ENCODE measurements at places on chromosomes 2 and 18. TPM values are rescaled to one million over a fixed set of nuclear protein-coding genes. Genes with fewer than 3 reads are reported as not detected.

Gene FABP1
- not detected for total RNA-seq

Gene AQP12A
- not detected for total RNA-seq

Gene SERPINB3
- 0.28 TPM for total RNA-seq

Gene ALPP
- total RNA-seq: 0.35 TPM

Gene GREB1L
- 9.4 TPM for total RNA-seq

Gene SP140
- total RNA-seq: not detected

Gene EML6
- total RNA-seq: 1.7 TPM

Gene REG1B
- not detected for total RNA-seq

Gene RAB17
- 10.6 TPM for total RNA-seq

- H3K4me1 ChIP-seq: peaks cover 12% of the 10 kb centered on the region
- no peak overlapping the region for H3K4me3 ChIP-seq
- peaks cover 11% of the 10 kb centered on the region for H3K36me3 ChIP-seq
- DNase-seq: no peak
- no peaks in the 10 kb centered on the region for H3K27me3 ChIP-seq
Observed at GRCh38 chr18:49335677-49336076, 124.8 kb downstream of the DYM start.

DNA sequence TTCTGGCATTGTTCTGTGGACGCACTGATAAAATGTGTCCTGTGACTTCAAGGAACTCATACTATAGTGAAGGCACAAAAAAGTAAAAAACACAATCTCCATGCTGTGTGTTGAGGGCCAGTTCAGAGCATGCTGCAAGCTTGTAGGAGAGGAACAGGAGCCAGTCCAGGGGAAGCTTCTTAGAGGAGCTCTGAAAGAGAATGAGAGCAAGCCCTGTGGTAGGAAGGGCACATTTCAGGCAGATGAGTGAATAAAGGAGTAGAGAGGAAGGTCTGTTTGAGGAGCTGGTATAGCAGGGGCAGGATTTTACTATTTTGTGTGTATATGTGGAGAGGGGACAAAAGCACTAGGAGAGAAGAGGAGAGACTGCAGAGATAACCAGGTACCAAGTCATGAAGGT lies 478.3 kb downstream of the ZEB2 start:
- peaks cover 6% of the 10 kb centered on the region for H3K4me1 ChIP-seq
- H3K4me3 ChIP-seq: no peak overlapping the region
- H3K27ac ChIP-seq: no peak overlapping the region
- no peaks in the 10 kb centered on the region for H3K27me3 ChIP-seq

DNA sequence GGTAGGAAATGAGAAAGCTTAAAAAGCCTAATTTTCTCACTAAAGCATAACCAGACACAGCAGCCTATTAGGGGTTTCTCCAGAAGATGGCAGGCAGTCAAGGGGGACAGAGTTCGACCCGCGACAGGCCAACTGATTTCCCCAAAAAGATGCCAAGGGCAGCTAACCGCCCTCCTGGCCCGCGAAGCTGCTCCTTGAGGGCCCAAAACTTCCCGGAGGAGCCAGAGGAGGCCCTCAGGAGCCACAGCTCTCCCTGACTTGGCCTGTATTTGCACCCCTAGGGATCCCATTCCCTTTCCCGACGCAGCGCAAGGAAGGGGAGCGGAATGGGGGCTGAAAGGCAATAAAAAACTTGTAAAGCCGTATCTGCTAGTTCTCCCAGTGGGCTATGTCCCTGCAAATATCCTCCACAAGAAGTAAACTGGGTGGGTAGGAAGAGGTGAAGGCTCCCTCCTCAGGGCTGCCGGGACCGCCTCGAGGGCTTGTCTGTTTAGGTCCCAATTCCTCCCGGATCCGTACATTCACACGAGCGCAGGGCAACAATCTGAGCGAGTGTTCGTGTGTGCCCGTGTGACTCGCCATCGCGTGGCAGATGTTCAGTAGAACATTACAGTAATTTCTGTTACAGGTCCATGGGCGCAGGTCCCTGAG lies 756 bp upstream of the NAGK start:
- no peak for DNase-seq
- peaks cover 17% of the 10 kb centered on the region for H3K36me3 ChIP-seq
- peaks cover 22% of the 10 kb centered on the region for H3K4me1 ChIP-seq
- peak overlapping the region; percentile 96 for H3K4me3 ChIP-seq
- no peaks in the 10 kb centered on the region for H3K27me3 ChIP-seq

DNA sequence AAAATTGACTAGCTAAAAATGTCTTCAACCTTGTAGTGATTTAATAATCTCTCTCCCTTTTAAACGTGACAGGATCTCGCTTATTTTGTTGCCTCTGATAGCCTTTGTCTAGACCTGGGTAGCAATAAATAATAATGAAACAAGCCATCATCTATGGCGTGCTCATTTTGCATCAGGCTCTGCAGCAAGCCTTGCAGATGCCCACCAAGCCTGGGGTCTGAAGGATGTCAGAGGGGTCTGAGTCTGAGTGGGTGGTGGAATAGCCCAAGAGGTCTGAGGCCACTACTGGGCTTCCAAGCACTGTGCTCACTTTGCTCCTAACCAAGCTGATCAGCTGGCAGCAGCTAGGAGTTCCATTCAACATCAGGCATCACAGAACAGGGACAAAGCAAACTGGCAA lies 109.4 kb downstream of the GYPC start:
- no peak for DNase-seq
- no peak overlapping the region for H3K4me3 ChIP-seq
- peaks cover 5% of the 10 kb centered on the region for H3K4me1 ChIP-seq
- peaks cover 6% of the 10 kb centered on the region for H3K36me3 ChIP-seq
- H3K27me3 ChIP-seq: peaks cover 74% of the 10 kb centered on the region
- no peak overlapping the region for H3K27ac ChIP-seq

DNA sequence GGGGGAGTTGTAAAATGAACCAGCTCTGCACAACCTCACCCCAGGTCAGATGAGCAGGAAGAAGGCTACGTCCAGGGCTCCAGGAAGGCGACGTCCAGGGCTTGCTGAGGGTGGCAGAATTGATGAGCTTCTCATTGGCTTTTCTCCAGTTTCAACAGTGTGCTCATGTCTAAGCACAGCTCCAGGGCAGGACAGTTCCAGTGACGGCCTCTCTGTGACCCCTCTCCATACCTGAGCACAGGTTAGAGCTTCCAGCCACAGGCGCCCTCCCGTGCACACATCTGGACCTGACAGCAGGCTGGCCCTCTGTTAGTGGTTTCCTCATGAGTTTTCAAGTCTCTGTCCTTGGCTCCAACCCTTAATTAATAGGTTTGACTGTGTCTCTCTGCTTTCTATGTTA lies 327.6 kb downstream of the ZNF516 start:
- no peak overlapping the region for H3K27ac ChIP-seq
- no peaks in the 10 kb centered on the region for H3K27me3 ChIP-seq
- H3K4me1 ChIP-seq: peaks cover 11% of the 10 kb centered on the region
- DNase-seq: peak; percentile 75
- H3K36me3 ChIP-seq: no peaks in the 10 kb centered on the region

DNA sequence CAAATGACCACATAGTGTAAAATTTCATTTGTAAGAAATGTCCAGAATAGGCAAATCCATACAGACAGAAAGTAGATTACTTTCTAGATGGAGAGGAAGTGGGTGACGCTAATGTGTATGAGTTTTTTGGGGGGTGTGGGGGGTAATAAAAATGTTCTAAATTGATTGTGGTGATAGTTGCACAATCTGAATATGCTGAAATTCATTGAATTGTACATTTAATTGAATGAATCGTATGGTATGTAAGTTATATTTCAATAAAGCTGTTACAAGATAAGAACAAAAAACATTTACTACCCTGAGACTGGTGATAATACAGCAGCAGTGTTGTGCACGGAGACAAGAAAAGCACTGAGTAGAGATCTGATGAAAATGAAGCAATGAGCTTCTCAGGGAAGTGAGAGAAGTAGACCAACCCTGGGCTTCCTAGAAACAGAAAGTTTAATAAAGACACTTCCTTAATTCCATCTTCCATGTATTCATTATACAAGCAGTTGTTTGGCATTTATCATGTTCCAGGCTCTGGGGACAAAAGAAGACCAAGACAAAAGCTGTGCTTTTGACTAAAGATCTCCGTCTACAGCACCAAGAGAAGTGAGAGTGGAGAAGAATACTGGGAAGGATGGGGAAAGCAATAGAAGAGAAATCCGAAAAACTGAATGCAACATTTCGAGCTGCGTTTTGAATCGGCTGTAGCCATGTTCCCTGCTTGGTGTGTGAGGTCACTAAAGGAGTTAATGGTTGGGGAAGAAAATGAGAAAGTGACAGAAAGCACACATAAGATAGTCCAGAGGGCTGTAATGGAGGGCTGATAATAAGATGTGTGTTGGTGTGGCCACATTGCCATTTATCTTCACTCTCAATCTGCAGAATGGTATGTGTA lies 1.8 kb upstream of the PDE11A start:
- peaks cover 35% of the 10 kb centered on the region for H3K27me3 ChIP-seq
- H3K4me3 ChIP-seq: no peak overlapping the region
- DNase-seq: no peak

- no peak overlapping the region for H3K4me3 ChIP-seq
- peak; percentile 12 for DNase-seq
- H3K27ac ChIP-seq: no peak overlapping the region
- peaks cover 6% of the 10 kb centered on the region for H3K36me3 ChIP-seq
- no peaks in the 10 kb centered on the region for H3K27me3 ChIP-seq
Observed at GRCh38 chr2:181371782-181372645, 85.2 kb upstream of the ITGA4 start.

DNA sequence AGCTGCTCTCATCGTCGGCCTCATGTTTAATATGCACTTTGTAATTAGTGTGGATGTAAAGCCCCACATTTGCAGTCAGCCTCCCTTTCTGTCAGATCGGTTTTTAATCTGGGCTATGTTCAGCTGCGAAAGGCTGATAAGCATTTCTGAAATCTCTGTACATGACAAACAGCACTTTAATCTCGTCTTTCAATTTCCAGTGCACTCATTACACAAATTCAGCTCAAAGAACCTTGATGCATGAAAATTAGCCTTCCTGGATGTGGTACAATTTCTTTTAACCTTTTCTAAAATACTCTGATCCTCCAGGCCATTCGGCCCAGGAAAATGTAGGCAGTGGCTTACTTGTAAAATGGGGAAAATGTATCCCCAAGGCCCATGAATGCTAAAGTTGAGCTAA lies 265.1 kb downstream of the RND3 start:
- no peak overlapping the region for H3K27ac ChIP-seq
- H3K4me3 ChIP-seq: no peak overlapping the region
- no peaks in the 10 kb centered on the region for H3K36me3 ChIP-seq
- no peaks in the 10 kb centered on the region for H3K27me3 ChIP-seq
- no peaks in the 10 kb centered on the region for H3K4me1 ChIP-seq

GRCh38 chr2:237290261-237290660 lies 123.7 kb downstream of the COL6A3 start:
- H3K4me3 ChIP-seq: no peak overlapping the region
- H3K27ac ChIP-seq: peak overlapping the region; percentile 99
- H3K4me1 ChIP-seq: peaks cover 40% of the 10 kb centered on the region
- no peaks in the 10 kb centered on the region for H3K36me3 ChIP-seq
- DNase-seq: no peak
- no peaks in the 10 kb centered on the region for H3K27me3 ChIP-seq

GRCh38 chr18:26407736-26408601 lies 140.4 kb downstream of the KCTD1 start:
- no peaks in the 10 kb centered on the region for H3K36me3 ChIP-seq
- no peaks in the 10 kb centered on the region for H3K27me3 ChIP-seq
- peaks cover 11% of the 10 kb centered on the region for H3K4me1 ChIP-seq
- H3K4me3 ChIP-seq: peak overlapping the region; percentile 20
- H3K27ac ChIP-seq: peak overlapping the region; percentile 39

GRCh38 chr2:235052514-235053354 lies 100.9 kb downstream of the SH3BP4 start:
- H3K27ac ChIP-seq: peak overlapping the region; percentile 3
- H3K4me1 ChIP-seq: peaks cover 28% of the 10 kb centered on the region
- H3K4me3 ChIP-seq: no peak overlapping the region
- DNase-seq: no peak
- no peaks in the 10 kb centered on the region for H3K27me3 ChIP-seq

GRCh38 chr2:31785876-31786275 lies 205.1 kb upstream of the SRD5A2 start:
- no peaks in the 10 kb centered on the region for H3K4me1 ChIP-seq
- H3K27ac ChIP-seq: no peak overlapping the region
- H3K36me3 ChIP-seq: no peaks in the 10 kb centered on the region

- no peaks in the 10 kb centered on the region for H3K4me1 ChIP-seq
- no peak overlapping the region for H3K4me3 ChIP-seq
- no peaks in the 10 kb centered on the region for H3K27me3 ChIP-seq
- no peak for DNase-seq
- H3K36me3 ChIP-seq: no peaks in the 10 kb centered on the region
Observed at GRCh38 chr2:195392446-195393336, 264.3 kb upstream of the SLC39A10 start.

DNA sequence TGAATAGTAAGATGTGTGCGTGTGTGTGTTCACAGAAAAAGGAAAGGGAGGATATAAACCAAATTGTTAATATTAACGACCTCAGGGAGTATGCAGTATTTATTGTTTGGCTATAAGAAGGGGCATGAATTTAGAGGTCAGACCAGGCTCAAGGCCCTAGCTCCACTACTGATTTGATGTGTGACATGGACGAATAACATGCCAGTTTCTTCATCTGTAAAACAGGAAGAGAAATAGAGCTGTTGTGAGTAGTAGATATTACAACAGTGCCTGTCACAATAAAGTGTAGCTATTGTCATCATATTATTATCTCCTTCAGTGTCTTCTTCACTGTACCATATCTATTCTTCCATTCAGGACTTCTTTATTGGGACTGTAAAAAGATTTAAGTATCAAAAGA lies 4.1 kb upstream of the MAT2A start:
- no peak overlapping the region for H3K4me3 ChIP-seq
- peaks cover 10% of the 10 kb centered on the region for H3K36me3 ChIP-seq

GRCh38 chr2:101380376-101380775 lies 6.9 kb downstream of the CREG2 start:
- no peaks in the 10 kb centered on the region for H3K27me3 ChIP-seq
- peaks cover 6% of the 10 kb centered on the region for H3K36me3 ChIP-seq
- H3K27ac ChIP-seq: no peak overlapping the region
- H3K4me3 ChIP-seq: no peak overlapping the region
- H3K4me1 ChIP-seq: peaks cover 9% of the 10 kb centered on the region

- peaks cover 7% of the 10 kb centered on the region for H3K4me1 ChIP-seq
- H3K4me3 ChIP-seq: no peak overlapping the region
- DNase-seq: peak; percentile 49
- H3K27ac ChIP-seq: no peak overlapping the region
- H3K36me3 ChIP-seq: no peaks in the 10 kb centered on the region
Observed at GRCh38 chr2:212595036-212595654, 56.5 kb upstream of the ERBB4 start.

GRCh38 chr2:1318366-1319009 lies 94.8 kb upstream of the TPO start:
- H3K27me3 ChIP-seq: peaks cover 35% of the 10 kb centered on the region
- no peak overlapping the region for H3K27ac ChIP-seq
- H3K4me3 ChIP-seq: no peak overlapping the region
- peaks cover 5% of the 10 kb centered on the region for H3K4me1 ChIP-seq

DNA sequence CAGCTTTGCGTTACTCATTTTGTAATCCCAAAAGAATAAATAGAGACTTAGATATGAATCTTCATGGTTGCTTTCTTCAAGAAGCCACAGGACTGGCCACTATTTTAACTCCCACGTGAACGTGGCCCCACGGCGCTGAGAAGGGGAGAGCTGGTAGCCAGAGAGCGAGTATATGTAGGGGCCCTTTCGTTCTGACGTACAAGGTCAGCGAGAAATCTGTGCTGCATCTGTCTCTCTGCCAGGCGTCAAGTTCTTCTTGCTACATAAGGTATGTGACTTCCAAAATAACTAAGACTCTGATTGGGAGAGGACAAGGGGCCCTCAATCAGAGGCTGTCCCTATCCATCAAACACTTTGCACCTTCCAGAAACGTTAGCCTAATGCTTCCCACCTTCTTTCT lies 149.2 kb downstream of the PLEKHA3 start:
- H3K27me3 ChIP-seq: no peaks in the 10 kb centered on the region
- H3K36me3 ChIP-seq: no peaks in the 10 kb centered on the region
- no peaks in the 10 kb centered on the region for H3K4me1 ChIP-seq
- no peak overlapping the region for H3K27ac ChIP-seq
- H3K4me3 ChIP-seq: no peak overlapping the region

Data from MCF 10A (cell line).